ENCODE measurements at places on chromosomes 16 and 17. TPM values are rescaled to one million over a fixed set of nuclear protein-coding genes. Genes with fewer than 3 reads are reported as not detected.

GRCh38 chr16:82181461-82182185, 11.6 kb upstream of the MPHOSPH6 start:
- no peak for DNase-seq

DNA sequence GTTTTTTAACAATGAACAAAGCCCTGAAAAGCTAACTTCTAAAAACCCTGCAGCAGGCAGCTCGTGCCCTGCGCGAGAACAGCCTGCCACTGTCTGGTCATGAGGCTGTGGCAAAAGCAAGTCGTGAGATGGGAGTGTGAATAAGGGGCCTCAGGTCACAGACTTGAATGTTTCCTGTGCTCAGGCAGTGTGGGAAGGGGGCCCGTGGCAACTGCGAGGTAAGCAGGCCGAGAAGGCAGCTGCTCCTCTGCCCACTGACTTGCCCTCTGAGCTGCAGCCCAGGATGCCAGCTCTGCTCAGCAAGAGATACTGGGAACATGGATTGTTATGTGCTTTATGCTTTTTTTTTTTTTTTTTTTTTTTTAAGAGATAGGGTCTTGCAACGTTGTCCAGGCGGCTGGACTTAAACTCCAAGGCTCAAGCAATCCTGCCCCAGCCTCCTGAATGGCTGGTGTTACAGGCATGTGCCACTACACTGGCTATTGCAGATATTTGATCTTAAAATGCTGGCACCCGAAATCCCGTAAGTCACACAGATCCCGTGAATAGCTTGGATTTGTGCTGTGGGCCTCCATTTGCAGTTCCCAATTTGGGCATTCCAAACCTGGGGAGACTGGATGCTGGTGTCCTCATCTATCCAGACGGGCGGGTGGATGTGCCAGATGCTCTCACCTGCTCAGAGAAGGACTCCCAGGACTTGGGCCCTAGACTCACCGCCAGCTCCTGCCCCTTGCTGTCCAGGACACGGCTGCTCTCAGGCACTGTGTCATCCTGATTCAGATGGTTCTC, 44.0 kb downstream of the UBN1 start:
- no peak for DNase-seq

GRCh38 chr17:10151667-10152496, 46.5 kb downstream of the GAS7 start:
- no peak for DNase-seq

The RPL38 gene
- total RNA-seq = 1,326 TPM

DNA sequence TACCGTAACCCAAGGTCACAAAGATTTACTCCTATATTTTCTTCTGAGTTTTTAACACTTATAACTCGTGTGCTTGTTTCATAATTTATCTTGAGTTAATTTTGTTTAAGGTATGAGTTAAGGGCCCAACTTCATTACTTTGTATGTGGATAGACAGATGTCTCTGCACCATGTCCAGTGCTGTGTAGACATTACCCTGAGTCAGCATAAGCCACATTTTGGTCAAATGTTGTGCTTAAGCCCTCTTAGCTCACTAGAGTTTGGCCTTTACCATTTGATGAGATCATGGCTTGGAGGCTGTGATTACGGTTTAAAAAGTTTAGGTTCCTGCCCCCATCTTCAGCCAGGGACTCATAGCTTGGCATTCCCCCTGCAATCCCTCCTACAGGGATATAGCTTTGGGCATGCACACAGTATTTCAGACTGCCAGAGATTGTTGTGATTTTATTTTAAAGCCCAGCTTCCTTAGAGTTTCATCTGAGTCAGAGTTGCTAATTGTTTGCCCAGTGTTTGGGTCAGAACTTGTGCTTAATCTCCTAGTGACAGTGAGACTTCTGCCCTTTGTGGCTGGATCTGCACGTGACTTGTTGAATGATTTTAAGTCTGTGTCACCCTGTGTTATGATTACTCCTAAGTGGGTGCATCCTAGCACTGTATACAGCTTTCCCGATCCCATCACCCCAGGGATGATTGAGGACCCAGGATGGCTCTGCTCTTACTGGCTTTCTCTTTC, 393.1 kb downstream of the CNTNAP4 start:
- no peak for DNase-seq

GRCh38 chr16:86377251-86378022, 132.9 kb upstream of the FOXF1 start:
- DNase-seq = no peak

GRCh38 chr17:69575346-69575761, 160.9 kb downstream of the MAP2K6 start:
- no peak for DNase-seq

The IRX5 gene
- 0.12 TPM for total RNA-seq

The FZD2 gene
- 0.15 TPM for total RNA-seq

DNA sequence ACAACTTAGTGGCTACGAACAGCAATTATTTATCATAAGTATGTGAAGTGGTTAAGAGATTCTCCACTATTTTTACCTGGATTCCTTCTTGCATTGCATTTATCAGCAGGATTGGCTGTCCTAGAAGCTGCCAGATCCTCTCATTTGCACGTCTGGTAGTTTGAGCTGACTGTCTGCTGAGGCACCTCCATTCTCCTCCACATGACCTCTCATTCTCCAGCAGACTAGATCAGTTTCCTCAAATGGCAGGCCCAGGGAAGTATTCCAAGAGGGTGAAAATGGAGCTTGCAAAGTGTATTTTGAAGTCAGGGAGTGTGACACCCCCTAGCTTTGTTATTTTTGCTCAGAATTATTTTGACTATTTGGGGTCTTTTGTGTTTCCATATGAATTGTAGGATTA, 870.1 kb downstream of the CDH11 start:
- no peak for DNase-seq

- DNase-seq = no peak
These were observed 2.4 kb upstream of the CD300LF start for GRCh38 chr17:74715144-74715543.

- no peak for DNase-seq
These were observed 45.4 kb downstream of the KCNJ16 start for GRCh38 chr17:70120425-70120824.

DNA sequence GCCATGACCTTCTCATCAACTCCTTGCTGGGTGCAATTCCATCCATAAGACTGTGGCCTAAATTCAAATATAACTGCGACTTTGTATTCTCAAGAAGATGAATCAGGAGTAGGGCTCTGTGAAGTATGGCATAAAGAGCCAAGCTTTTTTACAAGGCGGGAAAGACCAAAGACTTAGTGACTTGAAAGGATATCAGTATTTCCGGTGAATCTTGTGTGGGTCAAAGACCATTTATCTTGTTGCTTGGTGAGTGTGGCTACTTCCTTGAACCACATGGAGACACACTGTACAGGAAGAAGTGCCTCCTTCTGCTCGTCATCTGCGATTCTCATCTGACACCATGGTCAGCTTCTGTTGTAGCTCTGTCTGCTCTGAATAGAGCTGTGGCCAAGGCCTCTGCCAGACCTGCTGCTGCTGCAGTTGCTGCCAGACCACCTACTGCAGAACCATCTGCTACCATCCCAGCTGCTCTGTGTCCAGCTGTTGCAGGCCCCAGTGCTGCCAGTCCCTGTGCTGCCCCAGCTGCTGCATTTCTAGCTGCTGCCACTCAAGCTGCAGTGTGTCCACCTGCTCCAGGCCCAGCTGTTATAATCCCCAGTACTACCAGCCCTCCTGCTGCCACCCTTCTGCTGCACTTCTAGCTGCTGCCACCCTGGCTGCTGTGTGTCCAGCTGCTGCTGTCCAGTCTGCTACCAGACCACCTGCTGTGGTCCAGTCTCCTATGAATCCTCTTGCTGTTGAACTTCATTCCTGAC, 6.1 kb upstream of the KRTAP2-4 start:
- DNase-seq = no peak

Data from activated CD4-positive, alpha-beta T cell treated with anti-CD3 and anti-CD28 coated beads, Interleukin-2, amount 10 ng/mL, durations not matched to agents 7 days and 5 days (primary cell).